ENCODE measurements at places on chromosomes 13 and 19.

DNA sequence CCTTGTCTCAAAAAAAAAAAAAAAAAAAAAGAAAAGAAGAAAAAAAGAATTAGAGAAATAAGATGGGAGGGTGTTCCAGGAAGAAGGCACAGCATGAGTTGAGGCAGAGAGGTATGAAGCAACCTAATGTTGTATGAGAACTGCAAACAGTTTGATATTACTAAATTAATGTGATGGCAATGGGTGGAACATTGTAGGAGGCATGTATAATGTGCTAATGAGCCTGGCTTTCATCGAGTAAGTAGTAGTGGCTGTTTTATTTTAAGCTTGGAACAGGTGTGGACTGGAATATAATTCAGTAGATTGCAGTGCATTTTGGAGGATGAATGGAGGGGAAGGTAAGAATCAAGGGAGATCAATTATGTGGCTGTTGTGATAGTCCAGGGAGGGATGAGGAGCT is 156.1 kb downstream of the MTUS2 start:
- DNase-seq: no peak

DNA sequence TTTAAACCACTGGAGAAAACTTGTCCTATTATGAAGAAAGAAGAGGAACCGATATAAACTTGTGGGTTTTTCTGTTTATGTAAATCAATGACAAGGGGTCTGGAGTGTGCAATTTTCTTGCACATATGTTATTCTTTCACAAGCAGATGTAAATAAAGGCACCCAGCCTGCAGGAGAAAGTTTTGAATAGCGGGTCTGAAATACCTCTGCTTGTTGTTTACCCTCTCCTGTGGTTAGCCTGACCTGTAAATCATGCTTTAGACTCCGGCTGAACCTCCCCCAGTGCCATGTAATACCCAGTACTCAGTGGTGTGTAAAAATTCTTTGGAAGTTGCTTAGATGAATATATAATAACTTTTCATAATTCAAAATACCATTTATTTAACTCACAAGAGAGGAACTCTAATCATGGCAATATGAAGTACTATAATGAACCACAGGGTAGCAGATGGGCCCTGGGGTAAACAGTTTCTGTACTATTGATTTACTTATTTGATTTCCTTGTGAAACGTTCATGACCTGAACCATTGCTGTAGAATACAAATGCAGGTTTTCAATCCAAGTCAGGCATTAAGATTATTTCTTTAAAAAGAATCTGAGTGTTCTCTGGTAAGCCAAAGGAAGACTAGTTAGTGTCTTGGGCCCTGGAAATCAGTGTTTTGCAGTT is 245.1 kb downstream of the LMO7 start:
- no peak for DNase-seq

DNA sequence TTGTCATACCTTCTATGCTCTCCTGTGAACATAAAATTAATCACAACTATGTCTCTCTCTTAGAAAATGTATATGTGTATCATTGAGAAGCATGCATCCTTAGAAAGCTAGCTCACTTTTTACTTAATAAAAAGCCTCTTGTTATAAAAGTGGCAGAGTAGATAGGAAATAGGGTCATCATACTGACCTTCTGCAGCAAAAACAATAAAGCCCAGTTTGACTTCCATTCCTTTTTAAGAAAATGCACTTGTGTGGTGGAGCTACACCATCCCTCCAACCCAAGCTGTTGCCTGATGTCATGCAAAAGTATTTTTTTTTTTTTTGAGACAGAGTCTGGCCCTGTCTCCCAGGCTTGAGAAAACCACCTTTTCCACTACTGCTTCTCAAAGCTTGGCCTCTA is 393.3 kb downstream of the LIG4 start:
- no peak for DNase-seq

DNA sequence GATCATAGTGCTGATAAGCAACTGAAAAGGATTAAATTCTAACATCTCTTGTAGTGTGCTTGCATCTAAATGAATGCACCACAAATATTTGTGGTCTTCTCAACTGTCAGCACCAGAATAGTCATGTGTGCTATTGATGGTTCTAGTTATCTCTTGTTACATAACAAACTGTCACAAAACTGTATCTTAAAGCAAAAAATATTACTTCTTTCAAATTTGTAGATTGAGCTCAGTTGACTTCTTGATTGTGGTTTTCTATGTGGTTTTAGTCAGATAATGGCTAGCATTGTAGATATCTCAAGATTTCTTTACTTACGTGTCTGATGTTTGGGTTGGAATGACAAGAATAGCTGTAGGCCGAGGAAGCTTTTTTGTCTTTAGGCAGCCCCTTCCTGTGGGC is 431.3 kb downstream of the SLITRK6 start:
- no peak for DNase-seq

DNA sequence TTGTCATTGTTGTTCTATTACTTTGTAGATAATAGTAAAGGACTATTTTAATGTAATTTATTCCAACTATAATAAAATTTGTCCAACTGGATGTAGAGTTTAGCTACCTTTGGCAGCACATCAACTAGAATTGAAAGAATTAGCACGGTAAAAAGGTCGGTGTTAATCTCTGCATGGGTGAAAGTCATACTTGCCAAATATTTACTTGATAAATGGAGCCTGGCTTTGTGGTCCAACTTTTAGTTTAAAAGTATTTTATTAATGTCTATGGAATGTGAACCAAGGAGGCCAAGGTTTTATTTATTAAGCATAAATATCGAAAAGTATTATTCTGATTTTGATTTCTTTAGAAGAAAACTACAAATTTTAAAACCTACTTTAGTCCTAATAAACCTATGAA is 1389.0 kb downstream of the PCDH9 start:
- no peak for DNase-seq

- DNase-seq: no peak
Measured at GRCh38 chr13:67258482-67258881, 28.3 kb upstream of the PCDH9 start.

- no peak for DNase-seq
Measured at GRCh38 chr19:11699931-11700794, 38.6 kb downstream of the ZNF823 start.

- DNase-seq: no peak
Measured at GRCh38 chr19:49767967-49768581, 1.3 kb downstream of the AP2A1 start.

DNA sequence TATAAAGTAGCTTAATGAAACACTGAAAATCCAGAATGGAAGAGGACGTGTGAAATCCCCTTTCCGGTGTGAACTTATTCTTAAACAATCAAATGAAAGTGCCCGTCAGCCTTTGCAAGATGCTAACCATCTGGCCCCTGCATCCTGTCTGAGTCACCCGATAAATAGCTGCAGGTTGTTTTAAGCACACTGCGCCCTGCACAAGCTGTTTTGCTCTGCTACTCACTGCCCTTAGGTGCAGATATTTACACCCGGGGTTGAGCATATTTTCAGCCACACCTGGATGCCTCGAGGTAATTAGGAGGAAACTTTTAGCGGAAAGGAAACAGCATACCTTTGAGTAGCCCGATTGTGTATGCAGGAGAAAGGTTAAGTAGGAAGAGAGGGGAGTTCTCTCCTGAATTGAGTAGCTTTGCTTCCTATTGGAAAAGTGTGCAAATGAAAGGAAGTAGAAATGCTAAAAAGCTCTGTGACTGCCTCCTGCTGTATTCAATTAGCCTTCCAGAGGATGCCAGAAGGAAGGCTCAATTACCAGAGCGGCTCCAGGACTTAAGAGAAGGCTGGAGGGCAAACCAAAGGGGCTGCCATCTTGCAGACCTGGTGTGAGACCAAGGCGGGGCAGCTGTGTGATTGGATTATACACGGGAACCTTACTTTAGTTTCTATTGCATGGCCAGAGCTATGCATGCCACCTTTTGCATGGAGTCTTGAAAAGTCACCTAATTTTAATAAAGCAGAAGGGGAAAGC is 42.5 kb downstream of the IRS2 start:
- DNase-seq: peak; percentile 17

DNA sequence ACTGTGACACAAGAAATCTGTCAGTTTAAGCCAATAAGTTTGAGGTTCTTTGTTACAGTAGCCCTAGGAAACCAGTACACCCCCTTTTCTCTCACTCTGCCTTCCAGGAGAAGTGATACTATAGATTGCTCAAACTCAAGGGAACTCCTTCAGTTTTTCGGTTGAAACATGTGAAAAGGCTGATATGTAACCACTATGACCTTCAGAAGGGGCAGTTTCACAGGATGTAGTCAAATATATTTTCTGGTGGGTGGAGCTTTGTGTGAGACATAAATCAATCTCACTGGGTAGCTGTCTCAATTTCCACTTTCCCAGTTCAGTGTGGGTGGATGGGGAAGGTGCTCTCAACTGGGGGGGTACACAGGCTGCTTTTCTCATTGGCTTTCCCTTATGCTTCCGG is 41.7 kb downstream of the HTR2A start:
- no peak for DNase-seq

- no peak for DNase-seq
Measured at GRCh38 chr13:75904012-75904411, 267.9 kb downstream of the LMO7 start.
